Stimulated activated CD4-positive, alpha-beta T cell treated with anti-CD3 and anti-CD28 coated beads, Interleukin-1b, Interleukin-23, amount 100 ng/mL, for 1 hour (primary cell): ENCODE measurements at places on chromosomes 6 and 20.

DNA sequence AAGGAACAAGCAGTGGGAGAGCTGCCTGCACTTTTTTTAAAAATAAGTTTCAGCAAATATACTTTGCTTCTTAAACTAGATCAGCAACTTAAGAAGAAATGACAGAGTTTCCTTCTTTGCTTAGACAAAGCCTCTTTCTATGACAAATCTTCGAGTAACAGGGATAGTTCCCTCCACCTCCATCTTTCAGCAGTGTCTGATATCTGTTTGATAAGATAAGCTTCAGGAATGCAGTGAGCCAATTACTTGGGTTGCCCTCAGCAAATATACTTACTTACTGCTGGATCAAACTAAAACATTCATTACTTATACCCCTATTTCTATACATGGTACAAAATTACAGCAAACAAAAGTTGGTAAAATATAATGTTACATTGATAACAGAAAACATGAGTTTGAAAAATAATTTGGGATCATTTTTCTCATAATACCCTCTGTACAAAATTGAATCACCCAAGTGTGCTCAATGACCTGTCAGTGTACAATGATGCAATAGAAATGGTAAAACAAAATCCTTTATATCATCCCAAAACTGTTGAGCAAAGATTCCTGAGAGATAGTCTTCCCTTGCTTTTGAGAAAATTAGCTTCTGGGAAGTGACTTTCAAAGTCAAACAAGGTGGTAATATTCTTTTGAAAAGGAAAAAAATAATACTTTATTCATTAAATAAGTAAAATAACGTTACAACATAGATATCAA is 24.5 kb downstream of the FRK start:
- DNase-seq = no peak

DNA sequence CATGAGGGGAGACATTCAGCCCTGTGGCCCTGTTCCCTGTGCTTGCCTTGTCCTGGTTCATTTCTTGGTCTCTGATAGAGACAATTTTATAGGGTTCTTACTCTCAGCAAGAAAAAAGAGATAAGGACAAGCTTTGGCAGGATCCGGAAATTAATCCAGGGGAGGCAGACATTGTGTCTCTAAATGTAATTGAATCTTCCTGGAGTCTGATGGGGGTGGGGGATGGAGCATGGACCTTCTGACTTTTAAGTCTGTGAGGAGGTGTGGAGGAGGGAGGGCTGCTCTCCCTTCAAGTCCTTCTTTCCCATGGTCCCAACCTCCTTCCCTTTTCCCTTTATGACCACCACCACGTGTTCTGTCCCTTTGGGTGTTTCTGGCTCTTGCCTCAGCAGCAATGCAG is 512.7 kb downstream of the DHX35 start:
- no peak for DNase-seq

DNA sequence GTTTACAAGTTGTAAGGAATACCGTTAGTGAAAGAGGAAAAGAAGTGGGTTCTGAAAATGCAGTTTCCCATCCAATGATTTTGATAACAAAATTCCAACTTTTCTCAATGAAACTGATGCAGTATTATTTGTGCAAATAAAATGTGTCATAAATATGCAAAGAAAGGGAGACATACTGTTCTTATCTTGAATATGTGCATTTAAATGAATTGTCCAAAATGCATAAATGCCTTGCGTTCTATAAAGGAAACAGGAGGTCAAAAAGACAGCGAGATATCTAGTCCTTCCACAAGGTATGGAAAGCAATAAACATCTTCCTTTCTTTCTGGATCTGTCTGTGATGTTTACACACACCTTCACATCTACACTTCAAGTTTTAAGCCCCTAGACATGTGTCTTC is 54.6 kb upstream of the ISM1 start:
- no peak for DNase-seq

GRCh38 chr6:126807876-126808275 is 310.6 kb upstream of the RSPO3 start:
- no peak for DNase-seq

DNA sequence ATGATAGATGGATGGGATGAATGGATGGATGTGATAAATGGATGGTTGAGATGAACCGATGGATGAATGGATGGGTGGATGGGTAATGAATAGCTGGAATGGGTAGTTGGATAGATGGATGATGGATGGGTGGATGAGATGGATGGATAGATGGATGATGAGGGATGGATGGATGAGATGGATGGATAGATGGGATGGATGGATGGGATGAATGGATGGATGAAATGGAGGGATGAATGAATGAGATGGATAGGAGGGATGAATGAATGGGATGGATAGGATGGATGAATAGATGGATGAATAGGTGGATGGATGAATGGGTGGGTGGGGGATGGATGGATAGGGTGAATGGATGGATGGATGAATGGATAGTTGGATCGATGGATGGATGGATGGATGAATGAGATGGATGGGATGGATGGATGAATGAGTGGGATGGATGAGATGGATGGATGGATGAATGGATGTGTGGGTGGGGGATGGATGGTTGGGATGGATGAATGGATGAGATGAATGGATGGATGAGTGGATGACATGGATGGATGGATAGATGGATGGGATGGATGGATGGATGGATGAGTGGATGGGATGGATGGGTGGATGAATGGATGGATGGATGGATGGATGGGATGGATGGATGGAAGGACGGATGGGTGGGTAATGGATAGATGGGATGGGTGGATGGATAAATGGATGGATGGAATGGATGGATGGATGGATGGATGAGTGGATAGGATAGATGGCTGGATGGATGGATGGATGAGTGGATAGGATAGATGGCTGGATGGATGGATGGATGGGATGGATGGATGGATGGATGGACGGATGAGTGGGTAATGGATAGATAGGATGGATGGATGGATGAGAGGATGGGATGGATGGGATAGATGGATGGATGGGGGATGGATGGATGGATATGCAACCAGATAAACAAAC is 51.4 kb upstream of the PTGIS start:
- no peak for DNase-seq

DNA sequence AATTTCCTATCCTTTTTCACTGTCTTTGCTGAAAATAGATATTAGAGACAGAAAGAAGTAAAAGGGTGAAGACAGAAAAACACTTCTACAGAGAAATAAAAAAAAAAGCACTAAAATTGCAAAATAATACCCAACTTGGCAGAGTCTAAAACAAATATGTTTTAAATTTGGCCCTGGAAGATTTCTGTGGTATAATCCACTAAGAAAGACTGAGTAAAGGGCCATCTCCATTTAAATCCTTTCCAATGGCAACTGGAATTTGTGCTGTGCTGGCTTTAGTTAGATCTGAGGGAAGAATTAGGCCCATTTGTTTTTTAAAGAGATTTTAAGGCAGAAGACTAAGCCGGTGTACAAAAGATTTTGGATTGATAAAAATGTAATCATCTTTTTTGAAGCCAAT is 321.2 kb downstream of the GJA1 start:
- no peak for DNase-seq

- DNase-seq = no peak
These were observed 37.9 kb downstream of the SYNDIG1 start for GRCh38 chr20:24507182-24507853.

GRCh38 chr6:124881898-124882578 is 80.2 kb upstream of the RNF217 start:
- no peak for DNase-seq

- no peak for DNase-seq
These were observed 26.6 kb upstream of the TGM2 start for GRCh38 chr20:38191654-38192053.

DNA sequence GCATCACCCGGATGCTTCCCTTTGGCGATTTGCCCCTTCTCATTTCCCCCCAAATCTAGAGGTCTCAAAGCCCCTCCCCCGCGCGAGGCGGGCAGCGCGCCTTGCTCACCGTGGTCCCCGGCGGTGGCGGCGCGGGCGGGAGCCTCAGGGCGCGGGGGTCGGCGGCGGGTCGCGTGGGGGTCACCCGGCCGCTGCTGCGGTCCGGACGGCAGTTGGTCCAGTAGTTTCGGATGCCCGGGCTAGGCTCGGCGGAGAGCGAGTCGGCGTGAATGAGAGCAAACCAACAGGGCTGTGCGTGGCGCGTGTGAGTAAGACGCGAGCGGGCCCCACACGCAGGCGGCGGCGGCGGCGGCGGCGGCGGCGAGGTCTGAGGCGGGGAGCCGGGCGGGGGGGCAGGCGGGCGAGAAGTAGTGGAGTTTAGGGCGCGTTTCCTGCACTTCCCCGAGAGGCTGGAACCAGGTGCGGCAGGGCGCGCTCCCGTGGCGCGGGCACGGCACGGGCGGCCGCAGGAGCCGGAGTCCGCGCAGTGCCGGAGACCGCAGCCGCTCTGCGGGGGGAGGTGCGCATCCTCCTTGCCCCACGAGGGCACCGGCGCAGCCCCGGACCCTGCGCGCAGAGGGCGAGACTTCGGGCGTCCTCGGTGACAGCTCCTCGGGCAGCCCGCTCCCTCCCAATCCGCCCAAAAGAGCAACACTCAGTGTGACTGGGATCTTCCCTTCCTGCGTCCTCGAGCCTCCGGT is 567 bp downstream of the HS3ST5 start:
- DNase-seq = no peak
